Stimulated activated CD8-positive, alpha-beta memory T cell treated with anti-CD3 and anti-CD28 coated beads, Interleukin-7, amount 100 ng/mL, for 24 hours (primary cell): ENCODE measurements at places on chromosomes 16 and 17.

GRCh38 chr17:82151106-82151957 is 53.3 kb upstream of the FASN start:
- no peak for DNase-seq

GRCh38 chr17:59356543-59357218 is 25.2 kb downstream of the YPEL2 start:
- DNase-seq = no peak

DNA sequence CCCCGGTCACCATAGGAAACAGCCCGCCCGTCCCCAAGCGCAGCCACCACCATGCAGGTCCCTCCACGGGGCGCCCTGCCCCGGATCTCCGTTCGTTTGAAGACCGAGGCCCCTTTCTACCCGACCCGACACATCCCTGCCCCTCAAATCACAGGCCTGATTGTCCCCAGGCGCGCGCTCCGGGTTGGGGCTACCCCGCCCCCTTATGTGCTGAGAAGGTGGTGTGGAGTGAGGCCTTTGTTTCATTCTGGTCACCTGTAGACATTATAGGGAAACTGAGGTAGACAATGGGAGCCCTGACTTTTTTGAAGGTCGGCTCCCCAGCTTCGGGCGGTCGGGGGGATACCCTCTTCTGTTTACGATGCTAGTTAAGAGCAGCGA is 763 bp upstream of the ACTG1 start:
- no peak for DNase-seq

DNA sequence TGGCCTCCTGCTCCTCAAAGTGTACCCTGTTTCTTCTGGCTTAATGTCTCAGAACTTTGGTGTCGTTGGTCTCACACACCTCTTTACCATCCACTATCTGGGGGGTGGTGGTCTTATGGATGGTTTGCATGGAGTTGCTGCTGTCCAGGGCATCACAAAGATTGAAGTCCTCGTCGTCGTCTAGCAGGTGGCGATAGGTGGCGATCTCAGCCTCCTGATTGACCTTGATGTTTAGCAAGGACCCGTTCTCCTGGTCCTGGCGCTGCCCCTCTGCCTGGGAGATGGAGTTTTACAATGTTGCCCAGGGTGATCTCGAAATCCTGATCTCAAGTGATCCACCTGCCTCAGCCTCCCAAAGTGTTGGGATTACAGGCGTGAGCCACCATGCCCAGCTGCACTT is 31.1 kb upstream of the HELZ start:
- no peak for DNase-seq

GRCh38 chr17:65718601-65719000 is 157.2 kb upstream of the AXIN2 start:
- no peak for DNase-seq

- no peak for DNase-seq
Measured at GRCh38 chr16:79679334-79679733, 78.8 kb upstream of the MAF start.

DNA sequence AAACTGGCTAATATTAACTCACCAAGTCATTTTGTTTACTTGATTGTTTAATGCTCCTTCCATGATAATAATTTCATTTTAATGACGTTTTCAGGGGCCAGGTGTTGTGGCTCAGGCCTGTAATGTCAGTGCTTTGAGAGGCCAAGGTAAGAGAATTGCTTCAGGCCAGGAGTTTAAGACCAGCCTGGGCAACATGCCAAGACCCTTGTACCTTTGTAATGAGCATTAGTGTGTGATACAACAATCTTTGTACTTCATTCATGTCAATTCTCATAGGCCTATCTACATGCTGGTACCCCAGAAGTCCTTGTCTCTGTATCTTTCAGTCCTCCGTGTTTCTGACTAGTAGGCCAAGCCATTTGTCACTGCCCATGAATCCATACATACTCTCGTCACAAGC is 296.9 kb downstream of the ZFHX3 start:
- no peak for DNase-seq

- no peak for DNase-seq
Measured at GRCh38 chr17:68061512-68062313, 26.2 kb downstream of the KPNA2 start.

GRCh38 chr17:49596613-49597244 is 21.1 kb downstream of the NXPH3 start:
- no peak for DNase-seq

DNA sequence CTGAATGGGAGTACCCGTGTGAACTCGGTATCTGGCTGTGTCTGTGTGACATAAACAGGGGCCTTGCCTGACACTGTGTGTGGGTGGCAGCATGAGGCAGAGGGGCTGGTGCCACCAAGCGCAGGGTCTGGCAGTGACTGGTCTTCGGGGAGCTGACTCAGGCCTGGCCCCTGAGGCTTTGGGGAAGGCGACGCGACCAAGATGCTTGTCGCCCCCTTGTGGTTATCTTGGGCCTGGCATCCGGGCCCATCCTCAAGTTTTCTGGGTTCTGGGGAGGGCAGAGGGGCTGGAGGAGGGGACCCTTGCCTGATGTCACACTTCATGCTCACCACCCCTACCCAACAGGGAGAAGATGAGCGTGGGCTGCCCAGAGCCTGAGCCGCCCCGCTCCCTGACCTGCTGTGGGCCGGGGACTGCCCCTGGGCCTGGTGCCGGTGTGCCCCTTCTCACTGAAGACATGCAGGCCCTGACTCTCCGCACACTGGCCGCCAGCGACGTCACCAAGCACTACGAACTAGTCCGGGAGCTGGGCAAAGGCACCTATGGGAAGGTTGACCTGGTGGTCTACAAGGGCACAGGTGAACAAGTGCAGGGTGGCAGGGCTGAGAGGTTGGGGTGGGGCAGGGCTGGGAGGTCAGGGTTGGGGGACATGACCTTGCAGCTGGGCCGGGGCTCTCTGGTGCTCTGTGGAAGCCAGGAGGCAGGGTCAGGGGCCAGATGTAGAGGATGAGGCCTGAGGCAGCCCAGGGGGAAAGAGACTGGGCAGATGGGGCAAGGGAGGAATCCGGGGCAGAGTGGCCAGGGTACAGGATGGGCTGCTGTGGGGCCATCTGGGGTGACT is 24.9 kb downstream of the SBK1 start:
- DNase-seq = peak; percentile 65

DNA sequence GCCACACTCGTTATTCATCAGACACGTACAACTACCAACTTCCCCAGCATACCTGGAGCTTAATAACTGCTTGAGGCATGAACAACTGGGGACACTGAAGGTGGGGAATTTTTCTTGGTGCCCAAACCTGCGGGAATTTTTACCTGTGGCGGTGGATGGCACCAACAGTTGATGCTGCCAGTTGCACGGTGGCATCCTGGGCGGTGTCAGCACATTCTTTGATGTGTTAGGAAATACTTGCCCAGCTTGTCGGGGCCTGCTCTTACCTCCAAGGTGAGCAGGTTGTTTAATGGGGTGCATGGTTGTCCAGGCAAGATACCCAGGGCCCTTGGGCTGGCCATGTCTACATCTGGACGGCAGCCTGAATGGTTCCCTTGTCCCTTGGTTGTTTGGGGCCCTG is 79.6 kb downstream of the CRISPLD2 start:
- no peak for DNase-seq

GRCh38 chr16:28301154-28301553 is 8.8 kb downstream of the SBK1 start:
- DNase-seq = no peak

DNA sequence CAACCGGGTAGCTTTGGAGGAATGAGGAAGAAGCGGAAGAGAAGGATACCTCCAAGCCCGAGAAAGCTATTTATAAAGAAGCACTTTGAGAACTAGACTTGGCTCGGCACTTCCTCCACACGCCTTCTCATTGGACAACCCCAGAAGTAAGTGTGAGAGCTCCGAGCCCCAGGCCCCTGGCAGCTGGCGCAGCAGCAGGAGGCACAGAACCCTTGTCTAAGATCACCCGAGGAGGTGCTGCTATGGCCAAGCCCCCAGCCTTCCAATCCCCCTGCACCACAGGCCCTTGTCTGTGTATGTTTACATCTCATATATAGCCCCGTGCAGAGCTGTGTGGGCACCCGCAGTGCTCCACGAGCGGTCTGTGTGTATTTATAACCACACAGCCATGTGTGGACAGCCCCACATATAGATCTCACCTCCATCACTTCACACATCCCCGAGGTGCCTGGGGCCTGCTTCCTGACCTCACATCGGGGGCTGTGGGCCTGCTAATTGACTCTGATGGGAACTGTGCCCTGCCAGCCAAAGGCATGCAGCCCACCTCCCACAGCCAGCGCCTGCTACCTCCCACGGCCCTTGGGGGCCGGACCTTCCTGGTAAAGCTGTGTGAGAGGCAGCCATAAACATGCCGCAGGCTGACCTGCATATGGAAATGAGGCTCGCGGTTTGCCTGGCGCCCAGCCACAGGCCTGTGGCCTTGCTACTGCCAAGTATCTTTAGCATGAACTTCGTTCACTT is 96.1 kb downstream of the C17orf67 start:
- no peak for DNase-seq

DNA sequence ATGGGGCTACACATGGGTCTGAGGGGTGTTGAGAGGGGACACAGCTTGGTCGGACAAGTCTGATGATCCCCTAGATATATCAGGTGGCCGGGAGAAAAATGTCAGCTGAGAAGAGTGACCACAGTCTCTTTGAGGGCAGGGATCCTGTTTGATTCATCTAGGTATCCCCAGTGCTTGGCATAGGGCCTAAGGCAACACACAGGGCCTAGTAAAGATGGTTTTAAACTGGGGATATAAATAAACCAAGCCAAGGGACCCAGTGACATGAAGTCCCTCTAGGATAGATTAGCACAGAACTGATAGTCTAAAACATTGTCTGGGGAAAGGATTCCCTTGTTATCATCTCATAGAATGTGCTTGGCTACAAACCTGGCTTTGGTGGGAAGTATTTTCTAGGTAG is 1.4 kb downstream of the ERCC4 start:
- no peak for DNase-seq

DNA sequence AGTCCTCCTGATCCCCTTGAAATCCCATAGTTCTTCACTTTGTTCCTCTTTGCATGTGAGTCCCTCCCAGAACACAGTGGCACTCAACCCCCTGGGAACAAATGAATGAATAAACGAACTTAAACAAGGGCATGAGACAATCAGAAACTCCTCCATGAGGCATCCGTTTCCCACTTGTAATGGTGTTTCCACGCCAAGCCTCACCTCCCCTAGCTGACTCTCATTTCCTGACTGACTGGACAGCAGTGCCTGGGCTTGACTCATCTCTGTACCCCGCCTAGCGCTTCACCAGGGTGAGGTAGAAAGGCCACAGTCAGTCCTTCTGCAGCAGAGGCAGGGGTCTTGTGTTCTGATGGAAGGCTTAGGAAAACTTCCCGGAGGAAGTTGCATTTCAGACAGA is 14.2 kb downstream of the KIF1C start:
- DNase-seq = no peak

- no peak for DNase-seq
Measured at GRCh38 chr16:57303021-57303909, 18.8 kb upstream of the PLLP start.

DNA sequence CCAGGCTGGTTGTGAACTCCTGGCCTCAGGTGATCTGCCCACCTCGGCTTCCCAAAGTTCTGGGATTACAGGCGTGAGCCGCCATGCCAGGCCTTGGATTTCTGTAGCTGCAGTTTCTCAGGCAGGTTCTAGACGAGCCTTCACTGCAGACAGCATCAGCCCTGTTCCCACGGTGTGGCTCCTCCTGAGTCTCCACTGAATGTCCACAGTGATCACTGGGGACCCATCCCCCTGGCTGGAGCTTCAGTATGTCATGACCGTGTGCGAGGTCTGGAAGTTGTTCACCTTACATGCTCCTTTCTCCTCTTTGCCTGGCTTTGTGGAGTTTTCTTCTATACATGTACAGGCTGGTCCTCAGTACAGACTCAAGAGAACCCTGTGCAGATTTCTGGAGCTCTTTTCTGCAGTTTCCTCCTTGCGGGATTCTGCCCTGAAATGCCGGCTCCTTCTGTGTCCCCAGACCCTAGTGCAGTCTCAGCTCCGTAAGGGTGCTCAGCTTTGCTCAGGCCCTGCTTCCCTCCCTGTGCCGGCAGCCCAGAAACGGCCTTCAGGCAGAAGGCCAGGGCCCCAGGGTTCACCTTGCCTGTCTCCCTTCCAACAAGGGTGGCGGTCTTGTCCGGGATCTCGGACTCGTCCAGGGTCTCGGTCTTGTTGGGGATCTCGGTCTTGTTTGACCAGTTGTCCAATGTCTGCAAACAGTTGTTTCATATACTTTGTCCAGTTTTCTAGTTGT is 14.3 kb upstream of the FASN start:
- no peak for DNase-seq

- no peak for DNase-seq
Measured at GRCh38 chr16:2848933-2849725, 8.8 kb downstream of the PRSS22 start.

DNA sequence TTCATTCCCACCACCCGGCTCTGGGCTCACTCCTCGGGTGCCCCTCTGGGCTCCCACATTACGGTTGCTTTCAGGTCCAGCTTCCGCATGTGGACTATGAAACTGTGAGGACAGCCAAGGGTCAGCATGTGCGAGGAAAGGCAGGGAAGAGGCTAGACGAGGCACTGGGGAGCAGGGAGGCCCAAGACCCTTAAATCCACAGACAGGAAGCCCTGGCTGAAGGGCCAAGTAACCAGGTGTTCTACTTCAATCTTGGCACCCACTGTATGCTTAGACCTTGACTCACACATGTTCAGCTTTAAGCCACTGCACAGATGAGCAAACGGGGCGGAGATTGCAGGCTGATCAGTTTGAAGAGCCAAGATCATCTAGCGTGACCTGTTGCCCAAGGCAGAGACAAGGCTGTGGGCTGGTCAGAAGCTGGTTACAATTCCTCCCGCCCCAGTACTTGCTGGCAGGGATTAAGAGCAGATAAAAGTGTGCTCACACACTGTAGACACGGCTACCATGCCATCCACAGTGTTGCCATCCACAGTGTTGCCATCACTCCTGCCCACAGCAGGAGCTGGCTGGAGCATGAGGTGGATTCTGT is at the start of gene CES4A:
CES4A (plus strand) TSS at position 393 of the 592 bp plus-strand sequence; CDS start at position 577, 184 bp downstream.
- no peak for DNase-seq

GRCh38 chr17:38572669-38573365 is 32.9 kb downstream of the SRCIN1 start:
- DNase-seq = no peak

- no peak for DNase-seq
Measured at GRCh38 chr16:83925095-83925905, 26.4 kb downstream of the MLYCD start.

- DNase-seq = no peak
Measured at GRCh38 chr17:81993729-81994592, 16.5 kb downstream of the ASPSCR1 start.

DNA sequence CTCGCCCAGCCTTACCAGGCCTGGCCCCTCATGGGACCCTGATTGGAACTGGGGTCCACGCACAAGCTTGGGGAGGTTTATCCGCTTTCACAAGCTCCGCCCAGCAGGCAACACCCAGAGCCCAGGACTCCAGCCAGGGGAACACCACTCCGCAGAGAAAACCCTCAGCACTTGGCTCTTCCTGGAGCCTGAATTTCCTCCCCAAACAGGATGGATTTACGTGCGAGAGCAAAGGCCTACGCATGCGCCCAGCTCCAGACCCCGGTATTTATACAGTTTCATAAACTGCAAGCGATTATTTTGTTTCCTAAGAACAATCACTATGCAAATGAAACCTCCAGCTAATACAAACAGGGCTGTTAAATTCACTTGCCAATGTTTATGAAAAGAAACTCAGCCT is 22.8 kb downstream of the ZNF423 start:
- no peak for DNase-seq
